ENCODE measurements at places on chromosomes 6 and 20. TPM values are rescaled to one million over a fixed set of nuclear protein-coding genes. Genes with fewer than 3 reads are reported as not detected.

DNA sequence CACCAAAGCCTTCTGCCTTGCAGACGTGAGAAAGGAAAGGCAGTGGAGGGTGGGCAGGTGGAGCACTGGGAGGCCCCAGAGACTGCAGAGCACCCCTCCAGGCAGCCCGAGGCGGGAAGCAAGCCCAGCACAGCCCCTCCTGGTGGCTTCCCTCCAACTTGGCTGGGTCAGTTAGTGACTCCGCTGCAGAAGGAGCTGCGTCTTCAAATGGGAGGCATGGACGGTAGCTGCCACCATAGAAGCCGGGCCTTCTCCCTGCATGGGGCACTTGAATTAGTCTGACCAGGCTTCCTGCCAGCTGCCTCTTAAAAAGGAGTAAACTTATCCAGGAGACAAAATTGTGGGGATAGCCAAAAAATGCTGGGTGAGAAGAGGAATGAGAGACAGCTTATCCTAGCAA lies 88.0 kb upstream of the RPS6KA2 start:
- peaks cover 3% of the 10 kb centered on the region for H3K36me3 ChIP-seq
- H3K27ac ChIP-seq = no peak overlapping the region
- no peaks in the 10 kb centered on the region for H3K4me1 ChIP-seq
- H3K27me3 ChIP-seq = no peaks in the 10 kb centered on the region
- H3K4me3 ChIP-seq = no peak overlapping the region

- no peak overlapping the region for H3K27ac ChIP-seq
- DNase-seq = no peak
- no peaks in the 10 kb centered on the region for H3K27me3 ChIP-seq
- H3K4me1 ChIP-seq = peaks cover 14% of the 10 kb centered on the region
- no peak overlapping the region for H3K4me3 ChIP-seq
- H3K36me3 ChIP-seq = peaks cover 4% of the 10 kb centered on the region
Observed at GRCh38 chr6:43489277-43490072, 12.1 kb downstream of the TJAP1 start.

DNA sequence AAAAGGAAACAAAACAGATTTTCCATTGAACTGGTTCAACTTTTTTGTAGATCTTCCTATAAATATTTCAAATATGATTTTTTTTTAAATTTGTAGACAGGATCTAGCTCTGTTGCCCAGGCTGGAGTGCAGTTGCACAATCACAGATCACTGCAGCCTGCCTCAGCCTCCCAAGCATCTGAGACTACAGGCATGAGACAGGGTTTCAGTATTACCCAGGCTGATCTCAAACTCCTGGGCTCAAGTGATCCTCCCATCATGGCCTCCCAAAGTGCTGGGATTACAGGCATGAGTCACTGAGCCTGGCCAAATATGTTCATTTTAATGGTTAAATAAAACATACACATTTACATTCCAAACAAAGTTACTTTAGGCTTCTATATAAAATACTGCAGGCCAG lies 33.6 kb downstream of the SAMHD1 start:
- H3K4me3 ChIP-seq = no peak overlapping the region
- no peak overlapping the region for H3K27ac ChIP-seq
- peaks cover 6% of the 10 kb centered on the region for H3K4me1 ChIP-seq
- H3K27me3 ChIP-seq = no peaks in the 10 kb centered on the region
- no peak for DNase-seq

DNA sequence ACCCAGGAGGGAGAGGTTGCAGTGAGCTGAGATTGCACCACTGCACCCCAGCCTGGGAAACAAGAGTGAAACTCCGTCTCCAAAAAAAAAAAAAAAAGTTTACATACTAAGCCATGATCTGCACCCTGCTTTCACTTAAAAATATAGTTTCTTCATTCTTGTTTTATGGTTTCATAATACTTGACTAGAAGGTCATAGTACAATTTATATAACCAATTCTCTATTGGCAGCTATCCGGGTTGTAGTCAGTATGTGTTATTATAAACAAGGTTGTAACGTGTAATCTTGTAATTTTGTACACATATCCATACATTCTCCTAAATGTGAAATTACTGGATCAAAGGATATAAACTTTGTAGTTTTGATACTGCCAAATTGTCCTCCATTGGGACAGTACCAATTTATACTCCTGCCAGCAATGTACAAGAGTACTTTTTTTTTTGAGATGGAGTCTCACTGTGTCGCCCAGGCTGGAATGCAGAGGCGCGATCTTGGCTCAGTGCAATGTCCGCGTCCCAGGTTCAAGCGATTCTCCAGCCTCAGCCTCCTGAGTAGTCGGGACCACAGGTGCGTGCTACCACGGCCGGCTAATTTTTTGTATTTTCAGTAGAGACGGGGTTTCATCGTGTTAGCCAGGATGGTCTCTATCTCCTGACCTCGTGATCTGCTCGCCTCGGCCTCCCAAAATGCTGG lies 144.8 kb downstream of the GJA10 start:
- no peak for DNase-seq
- peak overlapping the region; percentile 8 for H3K27ac ChIP-seq
- no peak overlapping the region for H3K4me3 ChIP-seq
- peaks cover 60% of the 10 kb centered on the region for H3K36me3 ChIP-seq
- no peaks in the 10 kb centered on the region for H3K27me3 ChIP-seq
- H3K4me1 ChIP-seq = peaks cover 46% of the 10 kb centered on the region

GRCh38 chr6:28643017-28643740 lies 117.5 kb downstream of the GPX5 start:
- peak overlapping the region; percentile 42 for H3K4me3 ChIP-seq
- H3K36me3 ChIP-seq = no peaks in the 10 kb centered on the region
- H3K4me1 ChIP-seq = peaks cover 2% of the 10 kb centered on the region
- H3K27ac ChIP-seq = peak overlapping the region; percentile 63
- peaks cover 69% of the 10 kb centered on the region for H3K27me3 ChIP-seq

DNA sequence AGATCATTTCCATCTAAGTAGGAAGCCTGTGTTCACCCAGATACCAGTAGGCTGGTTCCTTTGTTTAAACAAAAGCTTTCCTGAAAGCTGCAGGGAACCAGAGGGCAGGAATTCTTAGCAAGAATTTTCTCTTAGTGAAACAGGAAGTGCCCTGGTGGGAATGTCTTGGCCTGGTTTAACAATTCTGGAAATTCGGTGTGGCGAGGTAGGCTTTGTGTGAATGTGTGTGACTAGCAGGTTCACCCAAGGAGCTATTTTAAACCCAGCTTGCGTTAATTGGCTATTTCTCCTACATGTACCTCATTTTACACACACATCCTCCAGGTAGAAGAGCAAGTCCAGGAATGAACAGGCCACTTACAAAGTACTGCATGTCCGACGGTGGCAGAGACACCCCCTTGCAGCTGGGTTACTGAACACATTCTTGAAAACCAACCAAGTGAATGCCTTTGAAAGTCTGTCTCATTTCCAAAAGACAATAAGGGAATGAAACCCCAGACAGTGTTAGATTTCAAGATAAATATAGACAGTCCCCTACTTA lies 64.6 kb downstream of the GFOD1 start:
- no peak overlapping the region for H3K27ac ChIP-seq
- H3K27me3 ChIP-seq = peaks cover 8% of the 10 kb centered on the region
- H3K4me1 ChIP-seq = peaks cover 51% of the 10 kb centered on the region
- H3K36me3 ChIP-seq = peaks cover 24% of the 10 kb centered on the region
- DNase-seq = no peak

- H3K27me3 ChIP-seq = peaks cover 3% of the 10 kb centered on the region
- peak; percentile 33 for DNase-seq
- no peak overlapping the region for H3K4me3 ChIP-seq
- H3K27ac ChIP-seq = no peak overlapping the region
Observed at GRCh38 chr6:121849477-121849876, 414.0 kb downstream of the GJA1 start.

- no peak for DNase-seq
- no peak overlapping the region for H3K4me3 ChIP-seq
- no peaks in the 10 kb centered on the region for H3K27me3 ChIP-seq
- H3K27ac ChIP-seq = peak overlapping the region; percentile 43
- H3K36me3 ChIP-seq = peaks cover 14% of the 10 kb centered on the region
- H3K4me1 ChIP-seq = no peaks in the 10 kb centered on the region
Observed at GRCh38 chr20:35942243-35942642, 12.1 kb downstream of the SCAND1 start.

GRCh38 chr20:61482056-61482887 lies 230.2 kb downstream of the CDH4 start:
- DNase-seq = no peak
- no peaks in the 10 kb centered on the region for H3K4me1 ChIP-seq
- H3K36me3 ChIP-seq = no peaks in the 10 kb centered on the region
- no peak overlapping the region for H3K27ac ChIP-seq
- H3K27me3 ChIP-seq = no peaks in the 10 kb centered on the region
- H3K4me3 ChIP-seq = no peak overlapping the region

GRCh38 chr6:17714879-17715851 lies 8.4 kb upstream of the NUP153 start:
- peaks cover 1% of the 10 kb centered on the region for H3K36me3 ChIP-seq
- H3K27me3 ChIP-seq = no peaks in the 10 kb centered on the region
- H3K27ac ChIP-seq = peak overlapping the region; percentile 84
- peak; percentile 30 for DNase-seq

GRCh38 chr6:43917878-43918382 lies 147.9 kb downstream of the VEGFA start:
- no peak for DNase-seq
- H3K4me1 ChIP-seq = no peaks in the 10 kb centered on the region
- no peaks in the 10 kb centered on the region for H3K27me3 ChIP-seq
- no peak overlapping the region for H3K4me3 ChIP-seq
- H3K36me3 ChIP-seq = no peaks in the 10 kb centered on the region

GRCh38 chr6:151025076-151025475 lies 159.6 kb downstream of the MTHFD1L start:
- no peak overlapping the region for H3K4me3 ChIP-seq
- peaks cover 59% of the 10 kb centered on the region for H3K36me3 ChIP-seq
- H3K27ac ChIP-seq = no peak overlapping the region
- peaks cover 3% of the 10 kb centered on the region for H3K4me1 ChIP-seq
- no peaks in the 10 kb centered on the region for H3K27me3 ChIP-seq

GRCh38 chr6:144349690-144350527 lies 64.8 kb downstream of the UTRN start:
- H3K36me3 ChIP-seq = peaks cover 23% of the 10 kb centered on the region
- no peak for DNase-seq
- peak overlapping the region; percentile 94 for H3K27ac ChIP-seq
- H3K27me3 ChIP-seq = no peaks in the 10 kb centered on the region
- peak overlapping the region; percentile 72 for H3K4me3 ChIP-seq

- H3K27ac ChIP-seq = no peak overlapping the region
- peaks cover 7% of the 10 kb centered on the region for H3K4me1 ChIP-seq
- no peak overlapping the region for H3K4me3 ChIP-seq
- peaks cover 31% of the 10 kb centered on the region for H3K27me3 ChIP-seq
- H3K36me3 ChIP-seq = no peaks in the 10 kb centered on the region
Observed at GRCh38 chr20:45465491-45466266, 3.9 kb upstream of the WFDC2 start.

DNA sequence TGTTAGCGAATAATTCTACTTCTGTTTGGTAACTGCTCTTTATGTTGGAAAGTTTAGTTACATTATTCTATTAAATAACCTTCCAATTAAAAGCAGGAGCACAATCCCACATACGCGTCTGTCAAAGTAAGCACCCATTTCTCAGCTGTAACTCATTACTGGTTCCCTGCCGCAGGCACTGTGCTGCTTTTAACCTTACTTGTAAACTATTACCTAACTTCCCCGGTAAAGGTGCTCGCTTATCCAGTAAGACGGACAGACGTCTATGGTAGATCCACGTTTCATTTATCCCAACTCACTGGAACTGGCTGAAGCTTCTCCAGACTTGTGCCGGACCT lies 529 bp upstream of the ENPP4 start:
- H3K27me3 ChIP-seq = no peaks in the 10 kb centered on the region
- H3K4me1 ChIP-seq = peaks cover 34% of the 10 kb centered on the region
- H3K4me3 ChIP-seq = peak overlapping the region; percentile 99
- H3K27ac ChIP-seq = peak overlapping the region; percentile 70
- no peak for DNase-seq

- DNase-seq = no peak
- no peak overlapping the region for H3K27ac ChIP-seq
- H3K4me3 ChIP-seq = no peak overlapping the region
- no peaks in the 10 kb centered on the region for H3K4me1 ChIP-seq
- no peaks in the 10 kb centered on the region for H3K36me3 ChIP-seq
Observed at GRCh38 chr6:81307651-81308214, 444.7 kb downstream of the TENT5A start.

DNA sequence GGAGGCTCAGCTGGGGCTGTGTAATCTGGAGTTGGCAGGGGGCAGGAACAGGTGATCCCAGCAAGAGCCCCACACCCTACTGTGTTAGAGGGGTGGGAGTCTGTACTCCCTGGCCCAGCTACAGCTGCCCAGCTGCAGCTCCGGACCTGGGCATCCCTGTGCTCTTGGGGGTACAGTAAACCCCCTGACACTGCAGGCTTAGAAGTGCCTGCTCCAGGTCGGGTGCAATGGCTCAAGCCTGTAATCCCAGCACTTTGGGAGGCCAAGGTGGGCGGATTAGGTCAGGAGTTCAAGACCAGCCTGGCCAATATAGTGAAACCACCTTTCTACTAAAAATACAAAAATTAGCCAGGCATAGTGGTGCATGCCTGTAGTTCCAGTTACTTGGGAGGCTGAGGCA lies 1228.6 kb upstream of the EYS start:
- no peaks in the 10 kb centered on the region for H3K4me1 ChIP-seq
- no peak overlapping the region for H3K4me3 ChIP-seq
- H3K36me3 ChIP-seq = no peaks in the 10 kb centered on the region
- H3K27me3 ChIP-seq = no peaks in the 10 kb centered on the region
- H3K27ac ChIP-seq = no peak overlapping the region

SNAI1 gene
- total RNA-seq = 0.82 TPM

FRK gene
- 0.06 TPM for total RNA-seq

HMGN3 gene
- total RNA-seq = 70.6 TPM

HLA-DRB5 gene
- 0.52 TPM for total RNA-seq

MOG gene
- total RNA-seq = not detected

POM121L2 gene
- not detected for total RNA-seq

Data from activated naive CD8-positive, alpha-beta T cell treated with anti-CD3 and anti-CD28 coated beads for 36 hours (primary cell).